Stimulated activated CD4-positive, alpha-beta T cell treated with anti-CD3 and anti-CD28 coated beads, Interleukin-2, amount 100 ng/mL, for 24 hours (primary cell): ENCODE measurements at places on chromosomes 12 and 14.

GRCh38 chr12:67506739-67507138 lies 141.8 kb upstream of the DYRK2 start:
- DNase-seq = no peak

GRCh38 chr12:3149515-3150307 lies 72.5 kb downstream of the TSPAN9 start:
- no peak for DNase-seq

GRCh38 chr14:47710581-47710980 lies 35.2 kb upstream of the MDGA2 start:
- no peak for DNase-seq

DNA sequence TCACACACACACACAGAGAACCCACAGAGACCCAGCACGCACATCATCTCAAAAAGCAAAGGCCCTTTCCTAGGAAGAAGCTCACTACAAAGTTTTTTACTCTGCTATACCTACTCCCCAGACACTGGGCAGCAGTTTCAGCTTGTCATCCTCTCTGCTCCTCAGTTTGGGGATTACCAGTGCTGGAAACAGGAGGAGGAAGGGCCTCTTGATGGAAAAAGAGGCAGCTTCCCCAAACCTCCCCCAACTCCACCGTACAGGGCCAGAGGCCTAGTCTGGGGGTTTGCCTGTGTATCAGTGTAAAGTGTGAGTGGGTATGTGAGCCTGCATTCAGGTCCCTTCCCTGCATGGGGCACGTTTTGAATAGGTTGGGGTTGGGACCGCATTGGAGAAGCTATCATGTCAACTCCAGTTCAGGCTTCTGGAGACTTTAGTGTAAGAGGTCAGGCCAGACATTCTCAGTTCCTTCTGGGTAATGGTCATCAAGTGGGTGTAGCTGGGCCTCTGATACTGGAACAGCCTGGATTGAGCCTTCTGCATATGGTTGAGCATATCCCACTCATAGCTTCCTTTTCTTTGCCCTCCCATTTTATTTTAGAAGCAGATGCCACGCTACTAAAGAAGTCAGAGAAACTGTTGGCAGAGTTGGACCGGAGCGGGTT lies 1.2 kb downstream of the REM2 start:
- DNase-seq = no peak

DNA sequence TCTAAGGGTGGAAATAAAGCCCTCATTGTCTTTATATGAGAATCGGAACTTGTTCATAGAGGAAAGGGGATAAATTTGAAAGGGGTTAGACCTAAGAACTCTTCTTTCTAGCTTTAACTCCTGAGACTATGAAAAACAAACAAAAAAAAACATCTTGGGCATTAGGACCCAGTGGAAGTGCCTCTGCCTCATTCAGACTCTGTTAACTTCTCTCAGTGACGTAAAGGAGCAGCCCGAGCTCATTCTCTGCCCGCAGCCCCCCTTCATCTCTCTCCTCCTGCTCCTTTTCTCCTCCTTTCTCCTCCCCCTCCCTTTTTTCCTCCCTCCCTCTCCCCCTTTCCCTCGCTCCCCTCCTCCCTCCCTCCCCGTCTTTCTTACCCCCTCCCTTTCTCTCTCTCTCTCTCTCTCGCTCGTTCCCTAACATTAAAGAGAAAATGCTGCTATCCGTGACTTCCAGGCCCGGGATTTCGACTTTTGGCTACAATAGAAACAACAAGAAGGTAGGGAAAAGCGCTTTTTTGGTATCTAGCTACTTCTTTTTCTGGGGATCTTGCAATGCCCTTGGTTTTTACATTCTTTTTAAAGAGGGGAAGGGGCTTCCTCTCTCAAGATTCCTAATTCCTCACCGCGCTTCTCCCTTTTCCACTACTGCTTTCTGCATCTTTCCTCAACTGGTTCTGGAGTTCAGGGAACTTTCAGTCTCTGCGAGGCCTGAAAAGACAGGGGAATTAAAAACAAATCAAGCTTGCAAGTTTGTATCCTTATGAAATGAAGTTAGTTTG lies at the start of gene RBMS2:
RBMS2 (plus strand) TSS at position 231 of the 782 bp plus-strand sequence; CDS start at position 435, 204 bp downstream.
- peak; percentile 34 for DNase-seq
